ENCODE measurements at places on chromosomes 5 and 9.

DNA sequence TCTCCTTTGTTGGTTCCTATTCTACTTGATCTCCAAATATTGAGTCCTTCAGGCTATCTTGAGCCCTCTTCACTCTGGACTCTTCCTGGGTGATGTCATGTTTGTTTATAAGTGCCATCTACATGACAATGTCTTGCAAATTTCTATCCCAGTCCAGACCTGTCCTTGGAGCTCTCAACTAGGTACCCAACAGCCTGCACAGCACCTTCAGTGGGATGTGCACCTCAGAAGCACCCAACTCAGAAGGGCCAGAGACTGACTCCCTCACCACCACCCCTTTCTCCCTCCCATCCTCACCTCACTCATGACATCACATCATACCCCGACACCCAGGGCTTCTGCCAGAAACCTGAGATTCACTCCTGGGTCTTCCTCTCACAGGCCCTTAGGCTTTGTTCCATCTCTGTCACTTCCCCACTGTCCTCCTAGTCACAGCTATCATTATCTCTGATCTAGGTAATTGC lies 14.4 kb downstream of the TXN start:
- DNase-seq: no peak

GRCh38 chr9:135271425-135271824 lies 184.0 kb downstream of the OLFM1 start:
- DNase-seq: no peak

GRCh38 chr9:91354881-91355280 lies 6.8 kb downstream of the AUH start:
- no peak for DNase-seq

DNA sequence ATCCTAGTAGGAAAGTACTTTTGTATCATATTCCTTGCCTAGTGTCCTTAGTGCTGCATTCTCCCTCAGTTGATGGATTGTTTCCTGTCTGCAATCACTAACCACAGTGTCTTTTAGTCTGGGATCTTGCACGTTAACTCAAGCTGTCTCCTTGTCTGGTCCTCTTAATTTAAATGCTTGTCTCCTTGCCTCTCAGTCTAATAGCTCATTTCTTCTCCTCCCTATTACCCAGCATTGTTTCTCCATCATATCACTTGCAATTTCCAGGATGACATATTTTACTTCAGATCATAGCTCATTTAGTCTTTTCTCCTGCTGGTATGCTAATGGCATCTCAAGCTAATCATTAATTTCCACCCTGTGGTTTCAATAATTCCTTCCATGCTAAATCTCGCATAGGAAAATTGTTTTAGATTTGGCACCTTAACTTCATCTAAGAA lies 2052.0 kb upstream of the C9orf72 start:
- no peak for DNase-seq

- no peak for DNase-seq
These were observed 578 bp upstream of the TNFAIP8 start for GRCh38 chr5:119355244-119355638.

DNA sequence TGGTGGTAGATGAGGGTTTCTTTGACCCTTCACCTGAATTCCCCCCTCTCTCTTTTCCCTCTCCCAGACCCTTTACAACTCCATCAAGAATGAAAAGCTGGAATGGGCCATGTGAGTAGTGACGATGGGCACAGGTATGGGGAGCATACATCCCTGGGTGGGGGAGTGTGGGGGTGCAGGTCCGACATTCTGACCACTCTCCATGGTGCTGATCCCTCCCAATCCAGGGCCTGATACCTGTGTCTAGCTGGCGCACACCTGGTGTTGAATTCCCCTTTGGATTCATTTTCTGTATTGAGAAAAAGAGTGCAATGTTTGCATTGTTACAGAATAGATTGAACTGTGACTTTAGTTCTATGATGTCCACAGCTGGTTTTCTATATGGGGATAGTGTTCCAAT lies 40.0 kb downstream of the PSD2 start:
- DNase-seq: no peak

GRCh38 chr9:123645126-123645525 lies 284.8 kb downstream of the DENND1A start:
- DNase-seq: no peak

- no peak for DNase-seq
These were observed 431.0 kb upstream of the MEF2C start for GRCh38 chr5:89313804-89314588.

DNA sequence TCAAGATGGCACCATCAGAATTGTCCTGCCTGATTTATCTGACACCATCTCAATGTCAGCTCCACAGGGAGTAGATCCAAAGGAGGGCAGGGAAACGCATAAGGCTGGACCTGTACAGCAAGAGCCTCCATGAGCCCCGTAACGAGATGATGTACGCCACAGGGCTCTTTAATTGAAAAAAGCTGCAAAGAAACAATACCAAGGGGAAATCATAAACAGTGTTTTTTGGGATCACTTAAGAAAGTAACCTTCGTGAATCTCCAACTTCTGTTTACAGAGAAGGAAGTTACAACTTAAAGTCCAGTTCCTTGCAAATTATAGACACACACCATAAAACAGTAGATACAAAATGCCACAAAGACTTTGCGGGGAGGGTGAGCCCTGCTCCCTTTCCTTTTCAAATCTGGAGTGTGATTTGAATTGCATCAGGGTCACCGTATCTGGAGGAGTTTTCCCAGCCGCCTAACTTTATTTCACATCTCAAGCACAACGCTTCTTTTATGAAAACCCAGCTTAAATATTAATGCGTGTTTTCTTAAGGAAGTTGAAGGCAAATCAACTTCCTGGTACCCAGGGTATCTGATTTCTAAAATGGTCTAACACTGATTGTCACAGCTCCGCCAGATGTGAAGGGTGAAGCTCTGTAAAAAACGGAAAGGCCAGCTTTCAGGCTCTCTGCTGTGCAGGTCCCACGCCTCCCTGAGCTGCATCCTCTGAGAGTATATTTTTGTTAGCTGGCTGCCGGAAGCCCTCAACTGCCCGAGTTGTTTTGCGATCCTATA lies 88.9 kb downstream of the EBF1 start:
- DNase-seq: no peak

- DNase-seq: no peak
These were observed 487.8 kb upstream of the NUDT12 start for GRCh38 chr5:104050436-104050835.

DNA sequence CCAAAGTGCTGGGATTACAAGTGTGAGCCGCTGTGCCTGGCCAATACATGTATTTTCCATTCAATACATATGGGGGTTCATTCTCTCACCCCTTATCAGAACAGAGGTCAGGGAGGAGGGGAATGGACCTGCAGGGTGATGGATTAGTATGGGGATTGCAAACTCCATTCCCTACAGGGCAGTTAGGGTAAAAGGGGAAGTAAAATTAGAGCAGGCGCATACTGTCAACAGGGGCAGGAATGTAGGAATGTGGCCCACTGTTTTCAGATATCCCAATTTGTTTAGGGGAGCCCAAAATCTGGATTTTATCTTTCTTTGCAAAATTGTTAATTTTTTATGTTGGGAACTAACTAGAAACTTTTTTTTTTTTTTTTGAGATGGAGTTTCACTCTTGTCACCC lies 46.4 kb upstream of the SLC44A1 start:
- DNase-seq: no peak

DNA sequence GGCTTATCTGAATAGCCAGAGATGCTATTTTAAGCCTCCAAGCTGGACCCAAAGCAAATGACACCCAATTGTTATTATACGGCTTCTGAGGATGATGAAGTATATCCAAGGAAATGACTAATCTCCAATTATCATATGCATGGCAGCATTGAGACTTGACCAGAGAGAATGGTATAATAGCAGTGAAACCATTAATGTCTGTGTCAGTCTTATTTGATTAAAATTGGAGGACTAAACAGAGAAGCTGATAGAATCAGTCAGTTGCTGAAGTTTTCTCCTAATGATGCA lies 200.5 kb downstream of the EFNA5 start:
- no peak for DNase-seq

DNA sequence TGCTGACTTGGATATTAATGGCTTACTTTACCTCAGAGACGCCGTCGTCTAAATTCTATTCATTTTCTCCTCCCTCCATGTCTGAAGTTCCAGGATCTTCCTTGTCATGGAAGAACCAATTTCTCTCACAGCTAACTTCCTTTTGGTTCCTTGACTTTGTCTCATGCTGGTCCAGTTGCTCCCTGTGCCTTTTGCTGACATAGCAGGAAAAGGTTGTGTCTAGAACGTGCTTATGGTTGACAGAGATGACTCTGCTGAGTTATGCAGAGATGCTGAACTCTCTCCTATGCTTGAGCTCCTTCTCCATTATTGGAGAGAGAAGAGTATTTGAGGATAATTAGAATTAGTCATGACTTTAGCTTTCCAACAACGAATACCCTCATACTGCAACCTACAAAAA lies 1338.9 kb downstream of the MAT2B start:
- DNase-seq: no peak

GRCh38 chr9:128045831-128046230 lies 21.3 kb downstream of the NAIF1 start:
- DNase-seq: no peak

DNA sequence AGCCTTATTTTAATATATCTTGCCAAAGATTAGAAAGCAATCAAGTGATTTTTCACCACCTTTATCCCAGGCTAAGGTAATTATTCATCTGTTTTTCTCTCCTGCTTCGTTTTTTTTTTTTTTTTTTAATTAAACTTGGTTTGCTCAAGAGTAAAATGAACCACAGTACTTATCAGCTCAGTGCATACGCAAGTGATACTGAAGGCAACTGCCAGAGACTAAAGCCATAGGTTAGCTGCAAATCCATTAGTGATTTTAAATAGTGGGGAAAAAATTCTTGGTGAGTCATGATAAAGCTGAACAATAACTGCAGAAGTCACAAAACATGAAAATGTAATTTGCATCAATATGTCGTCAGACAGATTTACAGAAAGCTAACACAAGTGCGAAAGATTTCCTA lies 829.1 kb downstream of the PTPRD start:
- no peak for DNase-seq

- DNase-seq: no peak
These were observed 124.1 kb downstream of the NXNL2 start for GRCh38 chr9:88659126-88659525.

GRCh38 chr5:116632890-116633289 lies 58.3 kb upstream of the SEMA6A start:
- DNase-seq: no peak

GRCh38 chr5:173941758-173942401 lies 47.1 kb upstream of the C5orf47 start:
- no peak for DNase-seq

GRCh38 chr5:60259730-60260129 lies 366.2 kb upstream of the PDE4D start:
- DNase-seq: no peak

DNA sequence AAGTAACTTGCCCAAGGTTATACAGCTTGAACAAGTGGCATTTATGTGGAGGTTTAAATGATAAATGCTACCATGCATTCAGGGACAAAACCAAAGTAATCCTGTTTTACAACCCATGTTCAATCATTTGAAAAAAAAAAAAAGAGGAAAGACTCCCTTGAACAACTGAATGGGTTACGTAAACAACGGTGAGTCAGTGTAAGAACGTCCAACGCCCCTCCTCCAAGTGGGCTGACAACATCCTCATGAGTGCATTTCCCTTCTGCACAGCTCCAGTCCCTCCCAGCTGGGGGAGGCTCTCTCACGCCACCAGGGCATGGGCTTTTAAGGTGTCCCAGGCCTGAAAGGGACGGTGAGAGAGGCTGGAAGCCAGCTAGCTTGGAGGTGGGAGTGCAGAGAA lies 90.0 kb downstream of the PRRT1B start:
- DNase-seq: no peak

DNA sequence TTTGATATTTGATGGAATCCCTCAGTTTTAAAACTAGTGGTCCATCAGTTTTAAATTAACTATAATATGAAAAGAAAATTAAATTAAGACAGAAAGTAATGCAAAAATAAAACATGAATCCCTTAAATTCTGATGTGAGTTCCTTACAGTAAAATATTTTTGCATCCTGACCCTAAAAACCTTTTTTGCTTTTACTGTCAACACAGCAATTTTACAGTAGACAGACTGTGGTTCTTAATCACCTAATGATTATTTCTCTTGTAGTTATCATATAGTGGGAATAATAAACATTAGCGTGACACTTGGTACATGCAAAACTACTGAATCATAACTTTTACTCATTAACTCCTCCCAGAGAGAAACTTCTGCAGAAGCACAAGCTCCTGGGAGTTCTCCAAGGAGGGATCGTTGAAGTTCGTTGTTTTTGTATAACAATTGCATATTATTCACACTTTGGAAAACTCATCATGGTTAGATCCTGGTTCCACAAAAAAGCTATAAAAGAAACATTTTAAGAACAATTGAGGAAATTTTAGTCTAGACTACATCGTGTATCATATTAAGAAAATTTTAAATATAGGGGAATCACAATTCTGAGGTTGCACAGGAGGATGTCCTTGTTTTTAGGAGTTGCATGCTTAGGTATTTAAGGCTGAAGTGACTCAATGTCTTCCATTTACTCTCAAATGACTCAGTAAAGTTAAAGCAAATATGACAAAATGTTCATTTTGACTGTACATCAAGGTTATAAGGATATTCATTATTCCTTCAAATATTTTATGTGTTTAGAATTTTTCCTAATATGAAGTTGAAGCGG lies 88.2 kb upstream of the NIPAL4 start:
- DNase-seq: no peak

- DNase-seq: no peak
These were observed at the start of gene SLC28A3 for GRCh38 chr9:84340535-84340934. TSS of gene SLC28A3 (minus strand) at chr9:84340758. CDS start at chr9:84340633, 125 bp downstream.

GRCh38 chr9:95516734-95517558 lies at the start of gene PTCH1:
TSS of gene PTCH1 (minus strand) at chr9:95516971.
- peak; percentile 35 for DNase-seq

DNA sequence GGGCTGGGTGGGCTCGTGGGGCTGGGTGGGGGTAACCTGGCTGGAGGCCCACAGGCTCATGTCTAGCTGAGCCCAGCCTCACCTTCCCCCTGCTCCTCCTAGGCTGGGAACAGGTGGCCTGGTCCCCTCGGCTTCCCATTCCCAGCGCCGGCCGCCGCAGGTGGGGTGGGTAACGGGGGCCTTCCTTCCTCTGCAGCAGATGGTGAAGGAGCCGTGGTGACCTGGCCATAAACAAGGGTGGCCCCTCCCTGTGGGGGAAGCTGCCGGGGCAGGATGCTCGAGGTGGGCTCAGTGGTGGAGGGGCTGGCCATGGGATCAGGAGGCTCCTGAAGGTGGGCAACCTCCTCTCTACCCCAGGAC lies 41.0 kb upstream of the EGFL7 start:
- no peak for DNase-seq

- DNase-seq: no peak
These were observed 315.4 kb downstream of the CTNND2 start for GRCh38 chr5:11588803-11589202.

GRCh38 chr5:155616779-155617392 lies 603.3 kb downstream of the KIF4B start:
- DNase-seq: peak; percentile 29

- DNase-seq: no peak
These were observed 41.1 kb downstream of the ISOC1 start for GRCh38 chr5:129135633-129136032.

GRCh38 chr9:7212101-7212500 lies 454.3 kb downstream of the KDM4C start:
- DNase-seq: no peak
